Stimulated activated CD8-positive, alpha-beta memory T cell treated with anti-CD3 and anti-CD28 coated beads, Interleukin-15, amount 100 ng/mL, for 1 hour (primary cell): ENCODE measurements at places on chromosomes 2 and 18.

DNA sequence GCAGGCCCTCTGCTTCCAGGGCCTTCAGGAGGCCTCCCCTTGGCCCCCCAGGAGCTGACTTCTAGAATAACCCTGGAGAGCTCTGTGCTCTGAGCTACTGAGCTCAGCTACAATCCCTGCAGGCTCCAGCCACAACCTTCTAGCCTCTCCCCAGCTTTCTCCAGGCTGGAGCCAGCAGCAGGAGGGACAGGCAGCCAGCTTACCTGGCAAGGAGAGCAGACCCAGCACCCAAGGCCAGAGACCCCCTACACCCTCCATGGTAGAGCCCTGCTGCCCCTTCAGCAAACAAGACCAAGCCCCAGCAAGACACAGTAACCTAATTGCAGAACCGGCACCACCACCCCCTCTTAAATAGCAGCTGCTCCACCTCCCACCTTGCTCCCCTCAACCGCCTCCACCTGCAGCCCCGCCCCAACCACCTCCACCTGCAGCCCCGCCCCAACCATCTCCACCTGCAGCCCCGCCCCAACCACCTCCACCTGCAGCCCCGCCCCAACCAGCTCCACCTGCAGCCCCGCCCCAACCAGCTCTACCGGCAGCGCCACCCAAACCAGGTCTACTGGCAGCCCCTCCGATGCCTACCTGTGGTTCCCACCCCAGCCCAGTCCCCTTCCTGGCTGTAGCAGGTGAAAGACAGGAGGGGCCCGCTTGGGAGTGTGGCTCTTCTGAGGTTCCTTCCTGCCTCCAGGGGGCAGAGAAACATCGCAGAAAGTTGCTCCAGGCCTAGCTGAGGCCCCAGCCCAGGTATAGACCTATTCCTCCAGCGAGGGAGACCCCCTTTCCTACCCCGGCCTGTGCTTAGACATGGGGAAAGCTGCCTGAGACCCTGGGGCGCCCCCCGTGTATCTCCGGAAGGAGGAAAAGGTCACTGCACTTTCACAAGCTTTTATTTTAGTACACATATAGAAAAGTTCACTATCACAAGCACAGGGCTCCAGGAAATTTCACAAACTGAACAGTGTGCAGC, at the start of gene ASTL:
Gene ASTL, minus strand, starts transcription at position 324 of the 967 bp plus-strand sequence. Its CDS starts 66 bp downstream, at position 258.
- no peak for DNase-seq

- no peak for DNase-seq
Measured at GRCh38 chr2:118705032-118705431, 142.4 kb downstream of the EN1 start.

DNA sequence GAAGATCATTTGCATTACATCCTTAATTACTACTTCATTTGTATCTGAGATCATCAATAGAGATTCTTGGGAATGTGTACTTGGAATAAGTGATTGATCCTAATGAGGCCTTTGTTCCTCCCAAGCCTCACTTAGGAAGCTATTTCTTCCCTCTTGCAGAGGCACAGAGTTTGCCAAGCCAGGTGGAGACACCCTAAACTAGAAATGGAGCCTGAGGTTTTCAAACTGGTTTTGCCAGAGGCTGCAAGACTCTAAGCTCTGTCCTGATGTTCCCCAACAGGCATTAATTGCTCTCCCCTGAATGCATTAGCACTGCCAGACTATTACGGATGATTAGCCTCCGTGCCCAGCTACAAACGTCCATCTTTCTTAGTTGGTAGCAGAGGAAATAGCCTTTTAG, 125.2 kb upstream of the LGALSL start:
- DNase-seq, result no peak

GRCh38 chr2:44772669-44773378, 168.7 kb upstream of the SIX3 start:
- no peak for DNase-seq

GRCh38 chr2:37794717-37795116, 123.3 kb upstream of the CDC42EP3 start:
- no peak for DNase-seq

DNA sequence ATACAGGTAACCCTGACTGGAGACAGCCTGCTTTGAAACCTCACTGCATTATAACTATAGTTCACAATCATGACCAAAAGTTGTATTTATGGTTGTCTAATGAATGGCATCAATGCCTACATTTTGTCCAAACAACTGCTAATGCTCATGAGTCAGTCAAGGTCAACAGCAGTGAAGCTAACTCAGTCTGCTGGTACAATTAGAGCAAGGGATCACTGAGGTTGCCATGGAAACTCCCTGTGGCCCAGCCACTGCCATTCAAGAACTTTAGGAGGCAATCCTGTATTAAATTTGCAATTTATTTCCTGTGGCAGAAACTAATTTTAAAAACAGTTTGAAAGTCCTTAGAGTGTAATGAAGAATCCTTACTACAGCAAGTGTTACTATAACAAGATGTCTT, 185.1 kb upstream of the SMAD7 start:
- no peak for DNase-seq

- no peak for DNase-seq
Measured at GRCh38 chr2:196410008-196410407, 229.5 kb upstream of the CCDC150 start.

GRCh38 chr2:54606393-54606958, 117.0 kb upstream of the EML6 start:
- no peak for DNase-seq

DNA sequence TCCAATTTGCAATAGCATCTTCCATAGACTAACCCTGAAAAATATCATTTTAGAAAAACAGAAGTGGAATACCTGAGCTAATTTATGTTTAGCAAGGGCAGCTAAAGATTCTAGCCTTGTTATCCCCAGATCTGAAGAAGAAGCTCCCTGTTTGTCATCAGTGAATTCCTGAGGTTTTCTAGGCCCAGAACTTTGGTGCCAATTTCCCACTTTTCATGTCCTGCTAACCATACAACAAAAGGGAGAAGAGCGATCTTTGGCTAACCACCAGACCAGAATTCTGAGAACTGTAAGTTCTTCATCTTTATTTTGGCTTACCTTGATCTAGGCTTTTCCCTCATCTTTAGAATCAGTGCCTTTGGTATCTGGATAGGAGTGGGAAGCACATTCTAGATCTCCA, 51.3 kb upstream of the RASGRP3 start:
- DNase-seq, result no peak
